Stimulated activated CD4-positive, alpha-beta T cell treated with anti-CD3 and anti-CD28 coated beads, Interleukin-1b, Interleukin-23, amount 100 ng/mL, for 48 hours (primary cell): ENCODE measurements at places on chromosomes 2 and 18.

GRCh38 chr2:71129902-71130151 lies 202 bp downstream of the MCEE start:
- DNase-seq: no peak

DNA sequence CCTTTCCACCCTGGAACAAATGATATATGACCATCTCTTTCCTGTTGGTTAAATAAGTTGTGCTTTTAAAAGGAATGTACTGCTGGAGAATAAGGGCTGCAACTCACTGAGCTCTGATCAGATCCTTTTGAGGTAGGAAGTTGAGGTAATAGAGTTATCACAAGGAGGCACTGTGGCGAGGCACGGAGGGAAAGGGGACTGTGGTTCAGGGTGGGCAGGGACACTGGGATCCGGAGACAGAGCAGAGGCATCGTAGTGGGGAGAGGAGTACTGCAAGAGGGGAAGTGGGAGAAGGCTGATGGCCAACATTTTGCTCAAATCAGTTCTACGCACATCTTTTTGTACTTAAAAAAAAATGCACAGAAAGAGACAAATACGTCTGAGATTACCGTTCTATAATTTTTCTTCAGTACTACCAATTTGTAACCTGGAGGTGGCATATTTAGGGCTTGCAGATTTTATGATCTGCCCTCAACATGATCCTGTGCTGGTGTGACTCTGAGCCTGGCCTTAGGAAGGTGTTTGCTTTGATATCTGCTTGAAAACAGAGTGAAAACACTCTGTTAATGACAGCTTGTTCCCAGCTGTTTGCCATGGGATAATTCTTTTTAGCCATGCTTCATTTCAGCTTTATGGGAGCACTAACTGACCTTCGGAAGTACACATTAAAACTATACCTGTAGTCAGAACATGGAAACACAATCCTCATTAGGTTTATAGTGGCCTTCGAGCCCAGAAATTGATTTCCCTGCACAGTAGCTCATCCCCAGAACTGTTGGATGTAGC lies 168.1 kb downstream of the KCNE4 start:
- DNase-seq: no peak

GRCh38 chr2:20676353-20677215 lies 9.6 kb downstream of the GDF7 start:
- DNase-seq: no peak

- DNase-seq: no peak
Observed at GRCh38 chr2:232842689-232843088, 27.4 kb upstream of the SNORC start.

DNA sequence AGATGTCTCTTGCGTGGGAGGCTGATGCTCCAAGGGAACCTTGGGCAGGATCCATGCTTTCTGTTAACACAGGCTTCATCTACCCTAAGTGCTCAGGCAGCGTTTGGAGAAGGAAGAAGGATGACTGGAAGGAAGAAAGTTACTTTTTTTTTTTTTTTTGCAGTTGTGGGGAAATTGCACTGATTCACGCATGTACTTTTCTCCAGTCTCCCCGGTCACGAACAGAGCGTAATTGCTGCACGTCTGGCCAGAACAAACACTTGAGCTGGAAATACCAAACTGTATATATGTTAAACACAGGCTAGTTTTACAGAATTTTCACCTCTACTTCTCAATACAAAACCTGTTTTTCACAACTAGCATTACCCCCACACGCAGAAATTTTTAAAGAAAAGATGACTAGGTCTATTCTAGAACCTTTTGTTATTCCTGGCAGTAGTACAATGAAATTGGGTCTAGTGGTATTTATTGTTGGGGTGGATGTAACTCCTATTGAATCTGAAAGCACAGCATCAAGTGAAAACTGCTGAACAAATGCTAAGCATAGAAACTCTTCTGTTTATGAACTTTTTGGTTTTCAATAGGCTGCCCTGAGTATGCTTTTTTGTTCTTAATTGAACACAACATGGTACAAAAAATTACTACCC lies 9.3 kb upstream of the SCYGR5 start:
- no peak for DNase-seq

DNA sequence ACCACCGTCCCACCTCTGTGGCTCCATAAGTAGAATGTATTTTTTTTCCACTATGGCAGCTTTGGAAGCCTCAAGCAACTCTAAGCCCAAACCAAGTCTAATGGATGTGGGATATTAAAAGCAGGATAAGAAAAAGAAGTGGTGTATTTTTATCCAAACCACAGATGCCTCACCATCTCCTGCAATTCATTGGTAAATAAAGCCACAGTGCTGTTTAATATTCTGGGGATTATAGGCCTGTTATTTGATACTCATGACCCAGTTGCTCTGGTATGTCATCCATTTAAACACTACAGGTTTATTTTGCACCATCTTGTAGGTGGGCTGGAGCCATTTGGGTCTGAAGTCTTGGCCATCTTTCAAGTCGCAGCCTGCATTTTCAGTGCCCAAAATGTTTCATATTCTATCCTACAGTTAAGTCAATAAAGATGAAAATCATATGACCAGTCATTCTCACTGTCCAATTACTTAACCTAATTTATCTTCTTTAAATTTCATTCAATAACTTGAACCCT lies 279.5 kb upstream of the EPHA4 start:
- no peak for DNase-seq

- no peak for DNase-seq
Observed at GRCh38 chr2:76752506-76752905, 769.7 kb downstream of the LRRTM4 start.

DNA sequence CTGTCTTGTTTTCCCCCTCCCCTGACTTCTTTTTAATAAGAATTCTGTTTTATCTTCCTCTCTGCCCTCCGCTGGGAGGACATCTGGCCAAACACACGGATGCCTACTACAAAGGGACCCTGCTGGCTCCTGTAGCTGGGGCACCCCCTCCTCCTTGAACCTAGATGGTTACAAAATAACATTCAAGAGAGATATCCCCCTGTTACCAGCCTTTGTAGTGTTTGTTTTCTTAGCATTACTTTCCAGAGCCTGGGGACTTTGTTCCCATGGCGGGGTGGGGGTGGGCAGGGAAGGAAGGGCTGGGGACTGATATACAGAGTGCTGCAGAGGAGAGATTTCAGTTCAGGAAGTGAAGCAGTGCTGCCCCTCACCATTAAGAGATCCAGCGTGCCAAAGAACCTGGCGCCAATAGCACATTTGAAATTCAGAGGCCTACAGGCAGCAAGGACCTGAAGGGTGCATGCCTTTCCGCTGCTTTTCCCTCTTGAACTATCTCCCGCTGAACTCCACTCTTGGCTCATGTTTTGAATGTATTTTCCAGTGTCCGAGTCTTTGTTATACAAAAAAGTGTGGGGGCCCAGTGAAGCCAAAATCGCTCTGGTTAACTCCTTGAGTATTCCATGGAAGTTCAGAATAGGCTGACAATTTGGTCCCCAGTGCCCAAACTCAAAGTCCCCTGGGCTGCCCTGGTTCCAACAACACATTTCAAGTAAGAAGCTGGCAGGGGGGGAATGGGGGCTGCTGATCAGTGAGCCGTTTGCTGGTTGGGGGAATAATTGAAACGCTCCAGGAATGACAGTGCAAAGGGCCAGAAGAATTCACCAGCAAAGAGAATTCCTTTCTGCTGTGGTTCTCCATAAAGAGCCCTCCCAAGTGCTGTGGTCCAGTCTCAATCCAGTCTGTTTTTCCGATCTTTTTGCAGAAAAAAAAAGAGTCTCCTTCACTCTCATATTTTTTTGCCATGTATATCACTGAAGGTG lies 94.8 kb upstream of the THOC1 start:
- DNase-seq: no peak

DNA sequence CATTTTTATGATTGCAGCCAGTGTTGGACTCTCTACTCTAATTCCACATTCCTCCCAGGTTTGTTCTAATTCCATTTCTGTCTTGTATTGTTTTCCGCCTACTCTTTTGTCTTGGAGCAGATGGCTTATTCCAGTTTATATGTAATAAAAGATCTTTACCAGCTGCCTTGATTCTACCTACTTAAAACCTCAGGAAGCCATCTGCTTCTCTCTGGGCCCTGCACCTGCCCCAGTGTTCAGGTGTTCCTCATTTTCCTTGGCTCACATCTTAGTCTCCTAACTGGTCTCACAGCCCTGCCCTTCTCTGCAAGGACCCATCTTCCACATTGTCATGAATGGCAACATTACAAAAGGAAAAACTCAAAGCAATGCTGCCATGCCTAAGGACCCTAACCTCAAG lies 21.0 kb upstream of the IL37 start:
- no peak for DNase-seq

DNA sequence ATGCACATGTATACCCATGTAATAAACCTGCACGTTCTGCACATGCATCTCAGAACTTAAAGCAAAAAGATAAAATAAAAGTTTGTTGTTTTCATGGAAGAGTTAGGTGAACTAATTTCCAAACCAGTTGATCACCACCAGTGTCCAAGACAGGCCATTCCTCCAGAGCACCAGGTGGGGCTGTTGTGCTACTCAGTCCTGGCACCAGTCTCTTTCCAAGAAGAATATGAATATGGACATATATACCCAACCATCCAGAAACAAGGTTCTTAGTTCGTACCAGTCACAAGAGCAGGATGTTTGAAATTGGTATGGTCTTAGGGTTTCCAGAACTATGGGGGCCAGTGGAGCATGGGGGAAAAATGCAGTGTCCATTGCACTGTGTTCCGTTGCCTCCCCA lies 17.2 kb upstream of the TNP1 start:
- no peak for DNase-seq

- no peak for DNase-seq
Observed at GRCh38 chr2:11784747-11785610, 38.5 kb downstream of the LPIN1 start.
